ENCODE measurements at places on chromosomes 1 and 21. TPM values are rescaled to one million over a fixed set of nuclear protein-coding genes. Genes with fewer than 3 reads are reported as not detected.

The TEKT2 gene
- not detected for total RNA-seq

The LMOD1 gene
- total RNA-seq = 0.15 TPM

The NUDT4B gene
- not detected for total RNA-seq

The OR2T2 gene
- total RNA-seq = 4.4 TPM

The TAL1 gene
- total RNA-seq = 0.05 TPM

The THEM5 gene
- total RNA-seq = not detected

The FCRL4 gene
- total RNA-seq = 0.38 TPM

The C4BPA gene
- 0.21 TPM for total RNA-seq

The S100A8 gene
- total RNA-seq = not detected

The SLC2A5 gene
- total RNA-seq = 32.3 TPM

The CHI3L1 gene
- 0.24 TPM for total RNA-seq

The LORICRIN gene
- not detected for total RNA-seq

The RABIF gene
- total RNA-seq = 7.7 TPM

The HSPA6 gene
- 1.6 TPM for total RNA-seq

The GFI1 gene
- total RNA-seq = 13.0 TPM

The CDC42 gene
- total RNA-seq = 302 TPM

The ADAMTS4 gene
- total RNA-seq = 0.13 TPM

The CACHD1 gene
- total RNA-seq = 0.05 TPM

The CFAP74 gene
- total RNA-seq = not detected

The GPR52 gene
- total RNA-seq = 5.6 TPM

The SHISA4 gene
- total RNA-seq = not detected

The KCNA2 gene
- 0.08 TPM for total RNA-seq

The TEDDM1 gene
- total RNA-seq = not detected

The CPTP gene
- 19.6 TPM for total RNA-seq

Data from GM12878 (cell line).